ENCODE measurements at places on chromosomes 1 and 21. TPM values are rescaled to one million over a fixed set of nuclear protein-coding genes. Genes with fewer than 3 reads are reported as not detected.

DNA sequence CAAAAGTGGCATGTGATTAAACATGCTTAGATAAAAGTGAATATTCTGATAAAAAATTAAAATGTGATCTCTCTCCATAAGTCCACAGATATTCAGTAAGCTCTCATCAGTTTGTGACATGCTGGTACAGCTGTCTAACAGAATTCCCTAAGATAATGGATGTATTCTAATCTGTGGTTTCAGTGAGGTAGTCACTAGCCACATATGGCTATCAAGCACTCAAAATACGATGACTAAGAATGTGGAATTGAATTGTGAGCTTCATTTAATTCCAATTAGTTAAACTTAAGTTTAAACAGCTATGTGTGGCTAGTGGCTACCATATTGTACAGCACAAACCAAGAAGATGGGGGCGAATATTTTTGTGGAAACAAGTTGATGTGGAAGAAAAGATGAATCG lies 4.1 kb upstream of the REG4 start:
- H3K27me3 ChIP-seq: peaks cover 33% of the 10 kb centered on the region
- no peak overlapping the region for H3K27ac ChIP-seq
- no peak for DNase-seq
- no peak overlapping the region for H3K4me3 ChIP-seq

DNA sequence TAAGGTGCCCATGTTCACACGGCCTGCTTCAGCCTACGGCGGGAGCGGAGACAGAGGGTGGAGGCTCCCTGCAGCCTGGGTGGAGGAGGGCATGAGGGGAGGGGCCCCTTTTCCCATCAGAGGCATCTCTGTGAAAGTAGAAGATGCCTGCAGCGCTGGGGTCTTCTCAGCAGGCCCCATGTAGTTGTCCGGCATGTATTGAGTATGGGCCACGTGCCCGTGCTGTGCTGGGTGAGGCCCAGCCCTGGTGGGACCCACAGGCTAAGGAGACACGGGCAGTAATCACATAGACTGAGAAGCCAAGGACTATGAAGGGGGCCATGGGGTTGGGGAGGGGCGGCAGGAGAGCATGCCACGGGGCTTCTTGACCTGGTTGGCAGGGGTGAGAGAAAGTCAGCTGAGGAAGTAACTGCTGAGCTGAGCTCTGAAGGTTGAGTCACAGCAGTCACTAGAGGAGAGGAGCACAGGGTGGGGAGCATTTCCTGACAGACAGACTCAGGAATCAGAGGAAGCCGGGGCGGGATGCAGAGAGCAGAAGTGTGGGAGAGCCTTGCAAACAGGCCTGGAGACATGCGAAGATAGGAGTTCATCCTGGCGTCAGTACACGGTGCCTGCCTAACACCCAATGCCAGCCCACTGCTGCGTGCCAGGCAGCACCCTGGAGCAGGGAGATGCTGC lies 21.6 kb downstream of the PSEN2 start:
- H3K36me3 ChIP-seq: no peaks in the 10 kb centered on the region
- no peaks in the 10 kb centered on the region for H3K27me3 ChIP-seq
- H3K4me1 ChIP-seq: no peaks in the 10 kb centered on the region
- DNase-seq: no peak

DNA sequence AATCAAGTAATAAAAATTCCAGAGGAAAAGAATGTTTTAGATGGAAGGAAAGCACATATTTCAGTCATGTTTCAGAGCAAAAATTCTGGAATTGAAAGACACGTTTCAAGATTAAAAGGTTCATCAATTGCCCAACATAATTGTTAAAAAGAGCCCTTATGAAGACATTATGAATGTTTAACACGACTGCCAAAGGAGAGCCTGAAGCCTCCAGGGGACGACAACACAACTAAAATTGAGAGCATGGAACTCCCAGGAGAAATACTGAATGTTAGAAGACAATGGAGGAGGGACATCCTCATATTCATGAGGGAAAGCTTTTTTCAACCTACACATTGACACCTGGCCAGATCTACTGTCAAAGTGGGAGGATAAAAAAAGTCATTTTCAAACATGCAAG lies 16.0 kb downstream of the OR2T11 start:
- peak; percentile 62 for DNase-seq
- H3K27me3 ChIP-seq: peaks cover 2% of the 10 kb centered on the region
- H3K36me3 ChIP-seq: no peaks in the 10 kb centered on the region
- no peak overlapping the region for H3K4me3 ChIP-seq

DNA sequence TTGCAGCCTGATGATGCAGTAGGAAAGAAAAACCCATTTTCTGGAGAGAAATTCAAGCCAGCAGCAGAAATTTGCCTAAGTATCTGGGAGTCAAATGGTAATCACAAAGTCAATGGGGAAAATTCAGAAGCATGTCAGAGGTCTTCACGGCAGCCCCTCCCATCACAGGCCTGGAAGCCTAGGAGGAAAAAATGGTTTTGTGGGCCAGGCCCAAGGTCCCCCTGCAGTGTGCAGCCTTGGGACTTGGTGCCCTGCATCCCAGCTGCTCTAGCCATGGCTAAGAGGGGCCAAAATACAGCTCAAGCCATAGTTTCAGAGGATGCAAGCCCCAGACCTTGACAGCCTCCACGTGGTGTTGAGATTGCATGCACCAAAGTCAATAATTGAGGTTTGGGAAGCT lies 334.8 kb downstream of the PTBP2 start:
- H3K27me3 ChIP-seq: peaks cover 2% of the 10 kb centered on the region
- no peak overlapping the region for H3K27ac ChIP-seq
- H3K4me1 ChIP-seq: no peaks in the 10 kb centered on the region
- no peaks in the 10 kb centered on the region for H3K36me3 ChIP-seq

DNA sequence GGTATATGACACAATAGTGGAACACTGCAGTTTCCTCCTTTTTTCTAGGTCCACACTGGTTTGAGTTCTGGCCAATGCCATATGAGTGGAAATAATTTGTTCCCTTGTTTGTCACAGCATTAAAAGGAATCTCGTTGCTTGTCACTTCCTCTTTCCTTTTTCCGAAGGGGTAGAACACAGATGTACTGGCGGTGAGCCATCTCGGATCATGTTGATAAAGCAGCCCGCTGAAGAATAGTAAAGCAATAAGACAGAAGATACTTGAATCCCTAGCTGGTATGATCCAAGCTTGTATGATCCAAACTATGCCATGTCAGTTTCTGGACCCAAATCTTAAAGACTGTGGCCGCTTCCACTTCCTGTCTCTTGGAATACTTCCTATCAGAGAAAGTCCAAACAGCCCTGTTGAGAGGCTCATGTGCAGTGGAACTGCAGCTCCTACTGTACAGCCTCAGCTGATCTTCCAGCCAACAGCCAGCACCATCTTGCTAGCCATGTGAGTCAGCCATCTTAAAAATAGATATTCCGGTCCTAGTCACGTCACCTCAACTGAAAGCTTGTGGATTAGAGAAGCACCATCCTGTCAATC lies 40.3 kb downstream of the CFHR5 start:
- no peak for DNase-seq
- H3K36me3 ChIP-seq: no peaks in the 10 kb centered on the region
- no peaks in the 10 kb centered on the region for H3K4me1 ChIP-seq
- no peak overlapping the region for H3K4me3 ChIP-seq
- no peak overlapping the region for H3K27ac ChIP-seq

DNA sequence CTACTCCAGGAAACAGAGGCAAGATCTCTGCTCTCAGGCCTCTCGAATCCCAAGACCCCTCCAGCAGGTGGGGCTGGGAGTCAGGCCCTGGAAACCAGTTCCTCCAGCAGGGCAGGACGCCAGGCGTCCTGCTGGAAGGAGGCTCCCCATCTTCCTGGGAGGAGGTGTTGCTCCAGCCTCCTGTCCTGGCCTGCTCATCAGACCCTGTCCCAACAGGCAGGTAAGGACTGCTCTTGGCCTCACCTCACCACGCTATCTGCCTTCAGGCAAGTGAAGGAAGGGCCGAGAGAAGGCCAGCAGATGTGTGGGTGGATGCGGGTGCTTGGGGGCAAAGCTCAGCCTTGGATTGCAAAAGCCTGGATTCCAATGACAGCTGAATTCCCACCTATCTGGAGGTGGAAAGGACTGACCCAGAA lies 82.9 kb downstream of the SSBP3 start:
- peaks cover 18% of the 10 kb centered on the region for H3K4me1 ChIP-seq
- no peaks in the 10 kb centered on the region for H3K27me3 ChIP-seq
- no peak overlapping the region for H3K27ac ChIP-seq
- no peak for DNase-seq
- peaks cover 11% of the 10 kb centered on the region for H3K36me3 ChIP-seq

- H3K27me3 ChIP-seq: peaks cover 12% of the 10 kb centered on the region
- H3K36me3 ChIP-seq: no peaks in the 10 kb centered on the region
Measured at GRCh38 chr1:205535096-205535495, 30.6 kb downstream of the CDK18 start.

DNA sequence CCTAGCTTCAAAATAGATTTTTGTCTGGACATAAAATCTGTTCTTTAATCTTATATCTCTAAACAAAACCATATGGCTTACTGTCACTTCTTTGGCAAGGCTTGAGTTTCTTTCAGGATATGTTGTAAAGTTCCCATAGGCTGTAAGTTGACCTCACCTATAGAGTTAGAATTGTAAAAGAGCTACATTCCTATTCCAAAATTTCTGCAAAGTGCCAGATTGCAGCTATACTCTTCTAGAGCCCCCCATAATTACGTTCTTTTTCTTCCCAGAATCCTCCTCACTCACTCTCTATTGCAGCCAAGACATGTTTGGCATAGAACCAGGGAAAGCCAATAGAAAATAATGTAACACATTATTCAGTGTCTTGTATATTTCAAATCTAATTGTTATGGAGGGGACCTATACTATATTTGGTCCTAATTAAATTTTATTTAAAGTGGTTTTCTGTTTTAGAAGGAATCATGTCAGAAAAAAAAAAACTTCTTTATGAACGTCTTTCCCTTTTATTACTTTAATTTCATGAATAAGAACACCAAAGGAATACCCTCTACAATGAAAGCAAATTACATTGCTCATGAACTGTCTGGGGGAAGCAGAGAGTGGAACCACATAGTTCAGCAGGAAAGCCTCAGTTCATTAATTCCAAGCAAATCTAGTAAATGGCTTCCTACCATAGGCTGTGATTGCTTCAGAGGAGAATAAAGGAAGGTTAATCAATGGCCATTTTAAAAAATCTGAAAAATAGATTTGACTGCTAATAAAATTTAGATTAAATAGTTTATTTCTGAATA lies 22.3 kb downstream of the CTTNBP2NL start:
- H3K36me3 ChIP-seq: no peaks in the 10 kb centered on the region
- H3K4me1 ChIP-seq: no peaks in the 10 kb centered on the region
- H3K27ac ChIP-seq: no peak overlapping the region
- DNase-seq: no peak
- H3K4me3 ChIP-seq: no peak overlapping the region

- H3K27ac ChIP-seq: no peak overlapping the region
- H3K4me1 ChIP-seq: no peaks in the 10 kb centered on the region
- no peaks in the 10 kb centered on the region for H3K36me3 ChIP-seq
- H3K27me3 ChIP-seq: peaks cover 5% of the 10 kb centered on the region
- no peak for DNase-seq
- H3K4me3 ChIP-seq: no peak overlapping the region
Measured at GRCh38 chr1:29649189-29650040, 413.1 kb downstream of the PTPRU start.

DNA sequence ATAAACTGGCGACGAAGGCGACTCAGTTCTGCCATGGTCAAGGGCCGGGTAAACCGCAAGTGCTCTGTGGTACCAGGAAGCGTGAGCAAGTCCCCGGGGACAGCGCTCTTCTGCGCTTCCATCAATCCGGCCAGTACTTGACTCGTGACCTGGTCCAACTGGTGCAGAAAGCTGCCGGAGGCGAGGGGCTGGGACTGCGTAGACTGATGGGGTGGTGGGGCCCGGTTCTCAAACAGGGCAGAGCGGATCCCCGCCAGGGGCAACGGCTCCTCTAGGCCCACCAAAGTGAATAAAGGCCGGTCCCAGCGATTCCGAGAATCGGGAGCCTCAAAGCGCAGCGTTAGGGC lies 852 bp downstream of the KTI12 start:
- peak overlapping the region; percentile 93 for H3K4me3 ChIP-seq
- peaks cover 28% of the 10 kb centered on the region for H3K4me1 ChIP-seq
- H3K27me3 ChIP-seq: no peaks in the 10 kb centered on the region
- DNase-seq: peak; percentile 13
- peaks cover 37% of the 10 kb centered on the region for H3K36me3 ChIP-seq

DNA sequence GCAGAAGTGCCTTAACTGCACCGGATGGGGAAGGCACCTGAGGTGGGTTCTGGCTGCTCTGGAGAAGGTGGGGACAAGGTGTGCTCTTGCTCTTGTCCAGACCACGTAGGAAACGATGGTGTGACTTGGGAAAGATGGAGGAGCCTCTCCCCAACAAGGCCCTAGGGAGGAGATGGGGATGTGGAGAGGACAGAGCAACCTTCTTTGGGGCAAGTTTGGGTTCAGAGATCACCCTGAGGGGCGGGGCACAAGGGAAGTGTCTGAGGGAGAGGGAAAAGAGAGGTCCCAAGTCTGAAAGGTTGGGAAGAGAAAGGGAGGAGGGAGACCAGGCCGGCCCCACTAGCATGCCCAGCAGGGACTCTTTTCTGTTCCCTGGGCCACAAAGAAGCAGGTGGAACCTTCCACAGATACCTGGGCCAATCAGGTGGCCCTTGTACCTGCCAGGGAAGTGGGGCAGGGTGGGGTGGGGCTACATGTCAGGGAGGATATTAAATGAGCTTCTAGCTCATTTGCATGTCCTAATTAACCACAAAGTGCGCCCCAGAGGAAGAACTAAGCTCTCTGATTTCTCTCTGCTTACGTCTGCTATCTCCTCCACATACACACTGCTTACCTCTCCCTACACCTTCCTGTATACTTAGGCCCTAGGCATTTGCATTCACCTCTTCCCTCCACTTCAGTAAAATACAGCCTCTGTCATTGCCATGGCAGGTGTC lies 15.9 kb downstream of the INKA2 start:
- no peak overlapping the region for H3K27ac ChIP-seq
- H3K4me1 ChIP-seq: peaks cover 8% of the 10 kb centered on the region
- H3K4me3 ChIP-seq: no peak overlapping the region
- H3K36me3 ChIP-seq: peaks cover 2% of the 10 kb centered on the region
- no peak for DNase-seq
- H3K27me3 ChIP-seq: no peaks in the 10 kb centered on the region

DNA sequence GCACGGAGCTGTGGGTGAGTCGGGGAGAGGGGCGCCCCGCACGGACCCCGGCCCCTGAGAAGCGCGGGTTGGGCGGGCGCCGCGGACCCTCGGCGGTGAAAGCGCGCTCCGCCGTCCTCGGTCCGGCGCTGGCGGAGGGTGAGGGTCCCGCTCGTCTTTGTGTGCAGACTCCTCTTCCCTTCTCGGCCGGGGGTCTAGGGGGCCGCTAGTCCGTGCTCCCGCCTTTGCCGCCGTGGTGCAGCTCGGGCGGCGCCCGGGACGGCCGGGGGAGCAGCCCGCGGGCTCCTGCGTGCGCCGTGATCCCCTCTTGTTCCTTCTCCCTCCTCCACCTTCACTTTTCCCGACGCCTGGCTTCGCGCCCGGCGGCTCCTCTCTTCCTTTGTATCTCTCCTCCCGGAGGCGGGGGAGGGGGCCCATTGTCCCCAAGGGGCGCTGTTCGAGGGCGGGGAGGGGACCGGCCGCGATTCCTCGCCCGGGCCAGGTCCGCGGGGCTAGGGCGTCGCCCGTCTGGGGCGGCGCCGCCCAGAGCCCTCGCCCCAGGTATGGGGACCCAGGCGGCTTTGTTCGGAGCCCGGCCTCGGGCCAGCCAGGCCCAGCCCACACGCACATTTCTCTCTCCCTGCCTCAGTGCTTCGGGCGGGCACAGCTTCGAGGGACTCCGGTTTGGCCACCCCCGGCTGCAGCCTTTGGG lies 519 bp downstream of the FNBP1L start:
- peaks cover 62% of the 10 kb centered on the region for H3K27me3 ChIP-seq
- H3K36me3 ChIP-seq: no peaks in the 10 kb centered on the region
- no peak for DNase-seq

Gene CGN
- 0.30 TPM for total RNA-seq

Gene LCE3E
- total RNA-seq: not detected

Gene C1orf185
- total RNA-seq: not detected

Gene PLCH2
- 21.1 TPM for total RNA-seq

Gene TSPEAR
- not detected for total RNA-seq

Gene FAM89A
- total RNA-seq: 5.0 TPM
